Frontal cortex (tissue), 4 donors: ENCODE measurements at places on chromosomes 11 and 22. TPM values are rescaled to one million over a fixed set of nuclear protein-coding genes. Genes with fewer than 3 reads are reported as not detected.
A peak's percentile ranks its signal among the peaks of the same experiment; 100 is the strongest.

The ZFPL1 gene
- 11.8 TPM for total RNA-seq

- no peak for DNase-seq
Observed at GRCh38 chr11:35655254-35655653, 7.3 kb upstream of the TRIM44 start.

- DNase-seq, result no peak
Observed at GRCh38 chr11:17563231-17563646, 16.2 kb downstream of the OTOG start.

DNA sequence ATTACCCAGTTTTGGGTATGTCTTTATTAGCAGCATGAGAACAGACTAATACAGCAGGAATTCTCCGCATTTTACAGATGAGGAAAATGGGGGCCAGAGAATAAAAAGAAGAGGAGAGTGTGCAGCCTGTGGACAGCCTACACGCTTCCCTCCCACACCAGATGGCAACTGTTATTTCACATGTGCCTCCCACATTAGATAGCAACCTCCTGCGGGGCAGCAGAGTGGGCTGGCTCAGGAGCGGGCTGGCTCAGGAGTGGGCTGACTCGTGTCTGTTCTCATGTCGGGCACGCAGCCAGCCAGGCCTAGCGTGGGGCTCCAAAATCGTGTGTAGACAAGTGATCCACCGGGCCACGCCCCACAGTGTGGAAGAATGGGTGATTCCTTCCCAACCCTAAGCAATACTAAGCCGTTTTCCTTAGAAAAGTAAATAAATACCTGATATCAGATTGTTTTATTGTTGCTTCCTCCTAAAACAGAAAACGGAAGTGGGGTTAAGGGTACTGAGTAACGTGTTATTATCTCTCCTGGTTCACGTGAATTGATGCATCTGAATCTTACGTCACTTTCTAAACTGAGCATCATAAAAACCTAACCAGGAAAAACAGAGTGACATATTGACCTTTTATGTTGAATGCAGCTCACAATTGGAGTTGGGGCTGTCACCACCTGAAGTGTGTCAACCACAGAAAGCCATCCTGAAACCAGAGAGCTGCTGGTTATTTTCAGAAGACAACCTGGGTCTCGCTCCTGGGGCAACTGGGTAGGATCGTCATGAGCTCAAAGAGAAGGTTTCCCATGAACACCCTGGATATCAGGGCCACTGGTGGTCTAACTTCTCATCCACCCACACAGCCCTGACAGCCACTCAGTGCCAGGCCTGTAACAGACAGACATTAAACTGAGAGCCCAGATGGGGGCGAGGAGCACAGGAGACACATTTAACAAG is 3.3 kb downstream of the TTLL1 start:
- no peak for DNase-seq

GRCh38 chr22:27557286-27558008 is 244.1 kb downstream of the MN1 start:
- DNase-seq, result no peak

- DNase-seq, result no peak
Observed at GRCh38 chr22:36480941-36481392, 473 bp downstream of the TXN2 start.

DNA sequence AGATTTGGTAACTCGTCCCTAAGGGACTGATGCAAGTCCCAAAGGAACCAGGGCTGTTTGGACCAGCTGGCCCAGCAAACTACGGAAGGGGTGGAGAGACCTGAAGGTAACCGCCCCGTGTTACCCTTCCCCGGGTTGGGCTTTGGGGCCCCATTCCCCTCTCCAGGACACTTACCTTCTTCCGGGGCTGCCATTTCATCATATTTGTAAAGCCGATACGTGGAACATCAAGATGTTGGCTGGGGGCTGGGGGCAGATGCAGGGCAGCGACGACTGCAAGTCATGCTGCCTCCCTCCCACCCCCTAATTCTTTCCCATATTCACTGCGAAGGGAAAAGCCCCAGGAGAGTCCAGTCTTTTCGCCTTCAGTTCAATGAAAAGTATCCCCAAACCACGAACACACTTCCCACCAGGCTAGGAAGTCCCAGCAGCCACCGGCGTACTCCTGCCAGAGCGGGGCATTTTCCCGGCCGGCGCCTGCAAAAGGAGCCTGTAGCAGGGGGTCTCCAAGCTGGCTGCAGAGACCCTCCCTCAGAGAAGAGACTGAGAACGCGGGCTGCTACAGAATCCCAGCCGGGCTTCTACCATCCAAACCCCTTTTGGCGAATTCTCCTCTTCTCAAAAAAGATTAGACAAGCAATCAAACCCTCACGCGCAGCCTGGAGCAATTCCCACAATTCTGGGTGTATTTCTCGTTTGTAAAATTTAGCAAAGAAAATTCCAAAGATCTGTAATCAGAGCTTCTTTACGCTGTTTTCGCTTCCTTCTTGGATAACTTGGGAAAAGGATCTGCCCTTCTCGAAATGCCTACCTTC is 236.7 kb downstream of the TTC28 start:
- DNase-seq, result peak; percentile 24

The APOL6 gene
- total RNA-seq, result 0.82 TPM

DNA sequence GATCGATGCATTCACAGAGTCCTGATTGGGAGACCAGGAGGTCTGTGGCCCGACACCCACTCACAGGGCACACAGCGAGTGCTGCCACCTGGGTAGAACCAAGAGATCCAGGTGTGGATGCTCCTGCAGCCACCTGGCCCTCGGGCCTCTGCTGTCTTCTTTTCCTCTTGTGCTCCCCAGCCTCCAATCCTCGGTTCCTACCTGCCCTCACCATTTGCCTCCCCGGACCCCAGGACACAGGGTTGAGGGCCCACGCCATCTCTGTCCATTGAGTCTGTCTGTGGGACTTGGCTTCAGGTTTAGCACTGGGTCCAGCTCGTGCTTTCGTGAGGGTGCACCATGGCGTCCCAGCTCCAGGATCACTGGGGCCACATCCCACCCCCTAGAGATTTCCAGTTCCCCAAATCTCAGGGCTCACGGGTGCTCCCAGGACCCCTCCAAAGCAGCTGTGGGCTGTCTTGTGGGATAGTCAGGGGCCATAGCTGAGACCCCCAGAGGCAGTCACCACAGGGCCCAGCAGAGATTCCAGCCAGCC is 591.1 kb downstream of the BRD1 start:
- DNase-seq, result no peak

The CYP2D6 gene
- total RNA-seq, result 2.0 TPM

GRCh38 chr11:69370984-69371709 is 77.2 kb downstream of the MYEOV start:
- DNase-seq, result no peak

The MYO18B gene
- total RNA-seq, result not detected

DNA sequence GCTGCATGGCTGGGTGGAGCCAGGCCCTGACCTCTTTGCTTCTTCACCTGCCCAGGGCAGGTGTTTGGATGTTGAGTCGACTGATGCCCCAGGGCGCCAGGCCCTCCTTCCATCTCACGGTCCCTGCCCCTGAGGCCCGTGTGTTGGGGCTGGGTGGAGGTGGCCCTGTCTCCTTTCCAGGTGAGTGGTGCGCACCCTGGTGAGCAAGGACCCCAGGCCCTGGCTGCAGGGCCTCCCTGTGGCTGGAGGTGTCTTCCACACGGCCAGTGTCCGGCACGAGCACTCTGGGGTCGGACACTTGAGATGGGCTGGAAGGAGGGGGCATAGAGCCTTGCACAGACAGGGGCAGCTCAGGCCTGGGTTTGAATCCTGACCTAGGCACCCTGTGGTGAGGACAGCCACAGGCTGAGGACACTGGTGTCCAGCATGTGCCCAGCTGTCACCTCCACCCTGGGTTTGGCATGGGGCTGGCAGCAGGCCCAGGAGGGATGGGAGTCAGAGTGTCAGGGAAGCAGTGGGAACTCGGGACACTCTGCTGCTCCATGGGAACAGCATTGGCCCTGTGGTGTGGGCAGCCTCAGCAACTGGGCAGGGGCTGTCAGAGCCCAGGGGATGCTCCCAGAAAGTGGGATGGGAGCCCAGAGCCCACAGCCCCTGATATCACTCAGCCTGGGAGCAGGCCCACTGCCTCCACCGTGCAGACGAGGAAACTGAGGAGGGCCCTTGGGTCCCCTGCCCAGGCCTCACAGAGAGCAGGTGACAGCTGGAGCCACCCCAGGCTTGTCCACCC is 37.1 kb upstream of the CCDC188 start:
- no peak for DNase-seq

DNA sequence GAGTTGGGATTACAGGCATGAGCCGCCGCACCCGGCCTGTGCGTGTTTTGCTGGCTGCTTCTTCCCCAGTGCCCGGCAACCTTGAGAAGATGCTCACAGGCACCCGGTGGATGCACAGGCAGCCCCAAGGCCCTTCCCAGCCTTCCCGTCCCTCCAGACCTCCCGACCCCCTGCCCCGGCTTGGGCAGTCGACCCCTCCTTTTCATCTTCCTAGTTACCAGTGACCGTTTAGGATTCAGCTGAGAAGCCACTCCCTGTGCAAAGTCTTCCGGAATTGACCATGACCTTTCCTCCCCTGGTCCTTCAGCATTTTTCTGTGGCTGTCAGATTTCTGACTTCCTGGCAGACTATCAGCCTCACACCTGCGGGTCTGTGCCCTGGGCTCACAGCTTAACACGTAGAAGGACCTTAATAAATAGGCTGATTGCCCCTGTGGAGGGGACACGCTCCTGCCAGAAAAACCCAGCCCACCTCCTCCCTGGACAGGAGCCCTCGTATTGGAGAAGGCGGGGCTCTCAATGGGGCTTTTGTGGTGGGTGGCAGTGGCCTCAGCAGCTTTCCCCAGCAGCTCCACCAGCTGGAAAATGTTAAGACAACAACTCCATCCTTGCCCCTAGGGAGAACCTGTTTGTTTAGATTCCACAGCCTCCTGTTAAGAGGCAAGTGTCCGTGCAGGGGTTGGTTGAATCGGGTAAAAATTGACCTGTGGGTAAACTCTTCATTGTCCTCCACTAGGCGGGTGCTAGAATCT is 10.4 kb upstream of the ANO1 start:
- no peak for DNase-seq

GRCh38 chr11:133997554-133997953 is 40.8 kb upstream of the IGSF9B start:
- no peak for DNase-seq

DNA sequence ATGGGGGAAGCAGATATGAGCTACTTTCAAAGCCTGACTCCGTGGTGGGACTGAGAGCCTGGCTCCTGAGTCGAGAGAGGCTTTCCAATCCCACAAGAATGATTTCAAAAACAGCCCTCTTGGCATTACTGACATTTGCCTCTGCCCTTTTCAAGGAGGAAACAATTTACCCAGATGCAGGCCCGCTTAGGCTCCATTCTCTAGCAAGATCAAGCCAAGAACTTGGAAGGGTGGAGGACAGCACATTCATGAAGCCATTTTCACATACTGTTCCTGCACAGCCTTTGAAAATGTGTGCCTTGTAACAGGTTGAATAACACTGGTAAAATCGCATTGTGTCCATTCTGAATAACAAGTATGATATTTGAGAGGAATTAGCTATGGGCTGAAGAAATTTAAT is 58.2 kb upstream of the EED start:
- no peak for DNase-seq

The SMTNL1 gene
- total RNA-seq, result not detected

- no peak for DNase-seq
Observed at GRCh38 chr11:42255906-42256305, 796.5 kb upstream of the LRRC4C start.

The ASCC2 gene
- total RNA-seq, result 15.1 TPM

DNA sequence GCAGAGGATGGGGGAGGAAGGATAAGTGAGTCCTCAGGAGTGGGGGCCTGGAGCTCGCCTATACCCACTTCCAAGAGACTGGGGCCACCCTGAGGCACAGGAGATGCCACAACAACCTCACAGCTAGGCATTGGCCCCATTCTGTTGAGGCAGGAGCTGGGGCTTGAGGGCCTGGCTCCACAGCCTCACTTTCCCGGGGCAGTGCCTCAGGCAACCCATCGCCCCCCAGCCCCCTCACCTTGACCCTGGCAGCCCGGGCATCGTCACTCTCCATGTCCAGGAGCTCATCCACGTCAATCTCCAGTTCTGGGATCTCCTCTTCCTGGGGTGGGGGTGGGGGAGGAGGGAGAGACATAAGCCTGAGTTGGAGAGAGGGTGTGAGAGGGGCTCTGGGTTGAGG is 1.8 kb downstream of the PPP1R14B start:
- DNase-seq, result no peak

DNA sequence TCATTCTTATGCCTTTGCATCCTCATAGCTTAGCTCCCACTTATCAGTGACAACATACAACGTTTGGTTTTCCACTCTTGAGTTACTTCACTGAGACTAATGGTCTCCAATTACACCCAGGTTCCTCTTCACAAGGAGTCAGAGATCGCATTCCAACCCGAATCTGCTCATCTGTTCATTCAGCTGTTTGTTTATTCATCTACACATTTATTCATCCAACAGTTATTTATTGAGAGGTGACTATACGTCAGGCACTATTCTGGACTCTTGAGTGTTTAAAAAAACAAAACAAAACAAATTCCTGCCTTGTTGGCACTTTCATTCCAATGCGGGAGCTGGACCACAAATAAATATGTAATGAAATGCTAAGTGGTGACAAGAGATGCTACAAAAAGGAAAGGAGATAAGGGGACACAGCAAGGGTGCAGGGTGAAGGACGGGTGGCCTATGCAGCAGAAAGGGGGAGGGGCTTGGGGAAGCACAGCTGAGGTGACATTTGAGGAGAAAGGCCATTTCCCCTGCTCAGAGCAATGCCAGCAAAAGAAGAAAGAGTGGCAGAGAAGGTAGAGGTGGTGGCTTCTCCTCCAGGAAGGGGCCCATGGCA is 393.8 kb upstream of the SYN3 start:
- no peak for DNase-seq

DNA sequence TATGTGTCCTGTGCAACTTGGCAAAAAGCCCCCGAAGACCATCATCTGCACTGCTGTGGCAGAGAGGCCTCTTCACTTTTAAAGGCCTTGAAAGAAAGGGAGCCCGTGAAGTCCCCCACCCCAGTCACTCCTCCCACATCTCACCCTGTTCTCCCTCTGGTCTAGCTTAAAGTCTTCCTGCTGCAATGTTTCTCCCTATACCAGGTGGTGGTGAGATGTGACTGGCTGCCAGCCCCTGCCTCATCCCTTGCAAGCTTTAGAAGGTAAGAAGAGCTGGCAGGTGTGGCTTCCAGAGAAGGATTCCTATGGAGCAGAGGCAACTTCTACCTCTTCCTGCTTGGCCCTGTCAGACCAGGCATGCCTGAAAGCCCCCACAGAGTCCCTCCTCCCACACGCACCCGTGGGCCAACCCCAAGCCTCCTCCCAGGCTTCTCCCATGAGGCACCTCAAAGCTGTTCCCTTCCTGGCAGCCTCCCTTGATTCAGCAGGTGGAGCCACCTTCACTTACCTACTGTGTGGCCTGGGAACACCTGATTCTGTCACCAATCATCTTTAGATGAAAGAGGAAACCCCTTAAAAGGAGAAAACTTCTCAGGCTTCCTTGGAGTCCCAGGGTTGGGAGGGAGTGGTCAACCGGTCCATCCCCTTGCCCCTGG is 4.0 kb upstream of the TRIM29 start:
- no peak for DNase-seq

DNA sequence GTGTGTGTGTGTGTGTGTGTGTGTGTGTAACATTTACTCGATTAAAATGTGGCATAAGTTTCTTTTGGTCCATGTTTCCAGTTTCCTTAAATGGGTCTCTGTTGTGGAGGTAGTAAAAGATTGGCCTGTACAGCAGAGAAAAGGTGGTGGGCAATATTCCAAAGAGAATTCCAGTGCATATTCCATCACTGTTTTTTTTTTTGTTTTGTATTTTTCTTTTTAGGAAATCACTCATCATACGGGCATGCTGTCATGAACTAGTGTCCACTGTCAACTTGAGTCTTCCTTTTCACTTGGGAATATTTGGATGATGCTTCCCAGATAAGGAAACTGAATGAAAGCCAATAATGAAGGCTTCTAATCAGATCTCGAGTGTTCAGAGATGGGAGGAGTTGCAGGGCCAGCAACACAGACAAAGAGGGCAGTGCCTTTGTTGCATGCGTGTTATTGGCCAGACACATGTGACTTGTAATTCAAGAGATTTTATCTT is 95.2 kb upstream of the PDGFD start:
- no peak for DNase-seq
